ENCODE measurements at places on chromosomes 2 and 18.

GRCh38 chr2:146598791-146599190 lies 1246.0 kb upstream of the ACVR2A start:
- no peak for DNase-seq

- DNase-seq: no peak
Observed at GRCh38 chr18:77044866-77045664, 87.5 kb downstream of the MBP start.

GRCh38 chr2:235390108-235390815 lies 103.6 kb upstream of the AGAP1 start:
- DNase-seq: peak; percentile 5

- no peak for DNase-seq
Observed at GRCh38 chr2:231689124-231689893, 19.0 kb upstream of the PTMA start.

DNA sequence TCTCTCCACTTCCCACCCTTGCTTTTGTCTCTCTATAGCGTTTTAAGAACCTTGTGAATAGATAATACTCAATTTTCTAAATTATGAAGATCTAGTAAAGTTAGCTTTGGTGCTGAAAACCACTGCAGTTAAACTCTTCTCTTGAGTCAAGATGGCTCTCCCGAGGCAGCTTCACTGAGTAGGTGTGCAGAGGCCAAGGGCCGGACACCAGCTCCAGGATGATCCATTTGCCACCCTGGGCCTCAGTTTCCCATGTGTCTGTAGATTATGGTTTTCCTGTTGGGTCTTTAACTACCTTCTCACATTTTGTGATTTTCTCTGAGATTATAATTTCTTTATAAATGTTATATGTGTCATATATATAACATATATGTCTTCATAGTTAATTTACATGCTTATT lies 68.5 kb upstream of the SH3RF3 start:
- DNase-seq: no peak

GRCh38 chr2:7988440-7988839 lies 693.4 kb upstream of the ID2 start:
- no peak for DNase-seq

GRCh38 chr2:210004881-210005280 lies 2.4 kb downstream of the RPE start:
- DNase-seq: no peak

- DNase-seq: no peak
Observed at GRCh38 chr2:97546711-97547110, 43.0 kb downstream of the ANKRD36B start.

DNA sequence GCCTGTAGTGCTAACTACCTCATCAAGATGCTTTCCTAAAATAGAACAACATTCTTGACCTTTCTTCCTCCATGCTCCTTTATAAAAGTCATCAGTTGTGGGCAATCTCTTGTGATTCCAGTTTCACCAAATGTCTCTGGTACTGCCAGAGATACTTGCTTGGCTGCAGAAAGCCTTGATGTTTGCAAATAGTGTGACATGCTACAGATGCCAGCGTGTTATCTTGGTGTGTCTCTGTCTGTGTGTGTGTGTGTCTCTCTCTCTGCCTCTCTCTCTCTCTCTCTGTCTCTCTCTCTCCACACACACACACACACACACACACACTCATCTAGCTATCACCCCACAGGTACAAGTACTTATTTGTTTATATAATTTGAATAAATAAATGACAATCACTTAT lies 146.9 kb downstream of the CCDC102B start:
- DNase-seq: no peak

- no peak for DNase-seq
Observed at GRCh38 chr2:167988296-167988695, 259.1 kb downstream of the STK39 start.

GRCh38 chr18:61735564-61736102 lies 157.2 kb downstream of the RNF152 start:
- DNase-seq: no peak

GRCh38 chr2:134934641-134935040 lies 16.0 kb downstream of the CCNT2 start:
- DNase-seq: no peak

DNA sequence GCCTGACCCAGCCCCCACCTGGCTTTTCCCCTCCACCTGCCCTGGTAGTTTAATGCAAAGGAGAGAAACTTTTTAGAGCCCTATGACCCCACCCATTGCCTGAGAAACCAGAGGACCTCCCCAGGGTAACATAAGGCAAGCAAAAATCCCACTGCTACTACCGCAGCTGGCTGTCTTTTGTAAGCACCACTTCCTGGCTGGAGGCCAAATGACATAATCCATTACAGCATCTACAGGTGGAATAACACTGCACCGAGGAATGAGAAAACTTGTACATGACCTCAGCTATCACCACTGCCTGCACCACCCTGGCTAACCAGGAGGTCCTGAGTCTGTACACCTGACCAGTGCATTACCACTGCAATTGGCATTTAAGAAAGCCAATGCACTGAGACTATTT lies 149.6 kb upstream of the GALNT5 start:
- DNase-seq: no peak

- DNase-seq: no peak
Observed at GRCh38 chr2:194550702-194551101, 1106.3 kb upstream of the SLC39A10 start.

- DNase-seq: no peak
Observed at GRCh38 chr2:213001297-213001910, 150.0 kb downstream of the IKZF2 start.

DNA sequence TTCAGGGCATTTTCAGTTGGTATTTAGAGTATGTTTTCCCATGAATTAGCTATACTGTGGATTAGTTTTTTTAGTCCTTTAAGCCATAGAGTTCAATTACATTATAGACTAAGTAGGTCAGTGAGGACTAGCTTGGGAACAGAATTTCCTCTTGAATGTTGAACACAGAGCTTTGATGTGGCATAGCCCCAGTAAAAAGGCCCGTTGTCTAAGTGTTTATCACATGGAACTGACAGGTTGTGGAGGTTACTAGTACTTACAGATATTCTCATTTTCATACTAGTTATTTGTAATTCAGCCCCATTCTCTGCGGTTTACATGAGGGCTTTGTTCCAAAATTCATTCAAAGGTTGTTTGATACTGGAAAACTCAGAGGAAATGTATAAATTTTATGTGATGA lies 6.2 kb downstream of the INSIG2 start:
- no peak for DNase-seq

DNA sequence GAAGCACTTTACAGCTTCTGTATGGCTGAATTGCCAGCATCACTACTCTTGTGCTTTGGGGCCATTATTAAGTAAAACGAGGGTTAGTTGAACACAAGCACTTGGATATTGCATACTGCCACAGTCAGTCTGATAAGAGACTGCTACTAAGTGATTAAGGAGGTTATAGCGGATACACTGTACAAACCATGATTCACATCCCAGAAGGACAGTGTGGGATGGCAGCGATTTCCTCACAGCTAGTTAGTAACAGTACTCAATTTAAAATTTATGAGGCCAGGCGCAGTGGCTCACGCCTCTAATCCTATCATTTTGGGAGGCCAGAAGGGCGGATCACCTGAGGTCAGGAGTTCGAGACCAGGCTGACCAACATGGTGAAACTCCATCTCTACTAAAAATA lies 2.6 kb upstream of the BMPR2 start:
- no peak for DNase-seq

DNA sequence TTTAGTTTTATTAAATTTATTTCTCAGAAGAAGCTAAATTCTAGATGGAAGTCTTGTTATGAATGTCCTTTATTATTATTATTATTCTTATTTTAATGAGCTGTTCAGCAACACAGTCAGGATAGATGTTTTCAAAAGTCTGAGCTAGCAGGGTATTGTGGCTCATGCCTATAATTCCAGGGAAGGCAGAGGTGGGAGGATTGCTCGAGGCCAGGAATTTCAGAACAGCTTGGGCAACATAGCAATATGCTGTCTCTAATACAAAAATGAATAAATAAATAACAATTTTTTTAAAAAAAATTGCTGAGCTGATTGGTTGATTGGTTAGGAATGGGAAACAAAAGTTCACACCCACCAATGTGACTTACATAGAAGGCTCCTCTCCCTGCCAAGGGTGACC lies 274.1 kb upstream of the CYRIA start:
- no peak for DNase-seq

- no peak for DNase-seq
Observed at GRCh38 chr2:11515490-11515981, 18.3 kb upstream of the GREB1 start.

GRCh38 chr2:287911-288757 lies at the start of gene ALKAL2:
TSS of gene ALKAL2 (minus strand) at chr2:288091. CDS start at chr2:287835, 256 bp downstream.
- no peak for DNase-seq

- no peak for DNase-seq
Observed at GRCh38 chr2:60554646-60555065, 1.2 kb upstream of the BCL11A start.

DNA sequence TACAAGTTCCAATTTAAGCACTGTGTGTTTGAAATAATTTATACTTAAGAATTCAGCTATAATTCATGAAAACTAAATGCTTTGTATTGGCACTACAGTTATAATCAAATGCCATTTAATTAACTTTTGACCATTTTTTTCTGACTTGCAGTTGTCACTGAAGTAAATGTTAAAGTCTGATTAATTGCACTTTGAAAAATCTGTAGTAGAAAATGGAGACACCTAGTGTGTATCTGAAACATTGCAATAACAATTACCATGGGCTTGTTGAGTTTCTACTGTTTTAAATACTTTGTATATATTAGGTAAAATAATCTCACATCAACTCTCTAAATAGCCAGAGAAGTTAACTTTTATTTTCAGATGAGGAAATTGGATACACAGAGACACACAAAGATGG lies 458.6 kb upstream of the FSIP2 start:
- no peak for DNase-seq
